ENCODE measurements at places on chromosomes 2 and 18. TPM values are rescaled to one million over a fixed set of nuclear protein-coding genes. Genes with fewer than 3 reads are reported as not detected.

AMER3 gene
- total RNA-seq, result 44.0 TPM

SH3BP4 gene
- total RNA-seq, result 6.5 TPM

COLEC11 gene
- 0.41 TPM for total RNA-seq

SERPINB4 gene
- total RNA-seq, result not detected

STEAP3 gene
- under 0.01 TPM for total RNA-seq

CCDC85A gene
- 31.0 TPM for total RNA-seq

NPAS2 gene
- total RNA-seq, result 6.5 TPM

NGEF gene
- 50.1 TPM for total RNA-seq

NLRC4 gene
- 0.41 TPM for total RNA-seq

ELOA2 gene
- not detected for total RNA-seq

Data from frontal cortex (tissue), 4 donors.